ENCODE measurements at places on chromosomes 4 and X.

DNA sequence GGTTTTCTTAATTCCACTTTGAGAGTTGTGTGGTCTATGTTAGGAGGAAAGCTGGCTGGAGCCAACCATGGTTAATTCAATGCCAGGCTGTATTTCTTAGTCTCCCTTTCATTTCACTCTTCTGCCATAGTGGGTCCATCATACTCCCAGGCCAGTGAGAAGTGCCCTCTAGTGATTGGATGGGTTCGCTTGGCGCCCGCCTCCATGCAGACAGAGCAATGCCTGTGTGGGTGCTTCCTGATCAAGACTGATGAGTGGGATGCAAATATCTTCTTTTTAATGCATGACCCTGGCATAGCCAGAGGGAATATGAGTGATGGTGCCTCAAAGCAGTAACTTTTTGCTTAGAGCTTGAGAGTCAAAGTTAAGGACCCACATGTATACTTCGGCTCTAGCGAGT, 6.4 kb downstream of the BMX start:
- DNase-seq, result no peak

- peak; percentile 44 for DNase-seq
Measured at GRCh38 chrX:1673337-1673736, 58.5 kb downstream of the ASMT start.

DNA sequence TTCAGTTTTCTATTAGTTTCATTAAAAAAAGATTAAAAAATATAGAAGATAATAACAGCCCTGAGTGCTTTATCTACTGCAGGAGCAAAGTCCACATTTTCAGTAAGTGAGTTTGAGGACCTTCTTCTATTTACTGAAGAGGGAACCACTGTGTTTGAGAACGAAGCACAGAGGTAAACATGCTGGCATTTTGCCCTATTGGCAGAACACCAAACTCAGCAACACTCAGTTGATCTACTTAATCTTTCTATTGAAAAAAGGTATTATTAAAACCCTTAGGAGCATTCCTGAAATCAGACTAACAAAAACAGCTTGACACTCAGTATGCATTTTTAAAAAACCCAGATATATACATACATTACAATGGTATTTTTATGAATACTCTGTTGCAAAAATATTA, 1496.7 kb downstream of the TECRL start:
- DNase-seq, result peak; percentile 28

GRCh38 chr4:149370785-149371420, 444.7 kb downstream of the IQCM start:
- peak; percentile 65 for DNase-seq

- no peak for DNase-seq
Measured at GRCh38 chrX:47224266-47224895, 5.9 kb downstream of the CDK16 start.

DNA sequence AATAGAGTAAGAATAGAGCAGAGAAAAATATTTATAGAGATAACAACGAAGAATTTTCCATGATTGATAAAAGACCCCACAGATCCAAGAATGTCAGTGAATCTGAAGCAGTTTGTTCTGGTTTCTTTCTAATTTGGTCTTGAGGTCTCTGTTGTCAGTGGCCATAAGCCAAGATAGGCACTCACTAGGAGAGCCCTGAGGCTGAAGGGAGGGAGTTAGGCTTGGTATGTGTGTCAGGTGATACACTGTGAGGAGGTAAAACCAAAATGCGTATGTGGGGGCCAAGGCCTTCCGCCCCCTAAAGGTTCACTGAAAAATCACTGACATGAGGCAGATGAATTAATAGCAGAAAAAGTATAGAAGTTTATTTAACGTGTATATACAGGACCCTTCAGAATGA, 382.3 kb upstream of the HTR2C start:
- DNase-seq, result no peak

- DNase-seq, result no peak
Measured at GRCh38 chrX:110120025-110120424, 117.1 kb downstream of the TMEM164 start.

DNA sequence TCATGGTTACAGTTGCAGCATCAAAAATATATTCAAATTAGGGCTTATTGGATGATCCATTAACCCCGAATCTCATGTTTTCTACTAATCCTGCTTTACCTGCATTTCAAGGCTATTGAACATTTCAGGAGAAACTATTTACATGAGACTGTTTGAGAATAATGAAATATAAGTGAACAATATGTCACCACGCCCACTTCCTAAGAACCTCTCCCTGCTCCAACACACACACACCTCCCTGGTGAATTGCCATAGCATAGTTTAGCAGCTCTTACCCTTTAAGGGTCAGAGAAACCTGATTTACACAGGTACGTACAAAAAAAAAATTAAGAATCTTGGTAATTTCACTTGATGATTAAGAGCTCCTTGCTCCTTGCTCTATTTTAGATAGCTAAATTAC, 113.4 kb downstream of the ANXA5 start:
- DNase-seq, result no peak

GRCh38 chr4:111999801-112000200, 145.5 kb upstream of the FAM241A start:
- no peak for DNase-seq

DNA sequence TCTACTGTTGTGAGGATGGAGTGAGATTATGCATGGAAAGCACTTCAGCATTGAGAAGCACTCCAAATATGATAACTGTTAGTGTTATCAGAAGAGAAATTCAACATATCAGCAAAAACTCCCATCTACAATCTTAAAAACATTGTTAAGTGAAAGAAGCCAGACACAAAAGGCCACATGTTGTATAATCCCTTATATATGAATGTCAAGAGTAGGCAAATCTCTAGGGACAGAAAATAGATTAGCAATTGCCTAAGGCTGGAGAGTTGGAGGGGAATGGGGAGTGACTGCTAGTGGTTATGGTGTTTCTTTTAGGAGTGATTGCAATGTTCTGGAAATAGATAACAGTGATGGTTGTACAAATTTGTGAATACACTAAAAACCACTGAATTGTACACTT, 122.5 kb upstream of the LNX1 start:
- no peak for DNase-seq

GRCh38 chrX:57899064-57899463, 11.2 kb downstream of the ZXDA start:
- DNase-seq, result no peak

DNA sequence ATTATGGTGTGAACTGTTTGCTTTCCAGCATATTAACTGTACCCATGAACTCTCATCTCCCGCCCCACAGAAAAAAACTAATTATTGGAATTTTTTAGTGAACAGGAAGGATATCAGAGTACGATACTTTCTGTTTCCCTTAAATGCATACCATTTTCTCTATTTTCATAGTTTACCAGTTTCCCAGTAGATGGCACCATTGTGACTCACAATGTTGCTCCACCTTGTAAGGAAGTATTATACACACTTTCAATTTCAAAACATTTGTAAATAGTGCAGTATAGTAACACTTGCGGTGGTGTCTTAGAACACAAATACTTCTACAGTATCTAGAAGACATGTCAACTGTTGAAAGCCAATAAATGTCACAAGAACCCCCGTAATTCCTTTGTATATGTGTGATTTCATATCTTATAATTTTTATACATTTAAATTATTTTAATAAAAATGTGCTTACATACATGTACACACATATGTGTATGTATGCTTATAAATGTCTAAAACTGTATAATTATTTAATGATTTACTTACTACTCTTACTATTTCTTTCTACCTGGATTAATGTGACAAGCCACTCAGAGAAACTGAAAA, 167.3 kb downstream of the SLIT2 start:
- DNase-seq, result peak; percentile 51

DNA sequence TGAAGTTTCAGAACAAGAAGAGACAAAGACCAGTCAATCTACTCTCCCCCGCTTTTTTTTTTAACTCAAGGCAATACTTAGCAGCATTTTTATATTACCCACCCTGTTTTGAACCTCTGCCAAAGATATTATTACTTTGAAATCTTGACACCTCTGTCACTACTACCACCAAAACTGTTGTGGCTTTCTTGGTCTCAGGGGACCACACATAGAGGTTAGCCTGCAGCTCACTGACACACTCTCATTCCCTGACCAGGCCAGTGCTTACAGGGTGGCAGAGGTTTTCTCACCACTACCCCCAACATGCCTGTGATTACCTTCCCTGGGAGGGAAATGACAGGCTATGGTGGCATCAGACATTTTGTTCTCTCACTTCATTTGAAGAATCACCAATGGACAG, 137.4 kb upstream of the STIM2 start:
- DNase-seq, result no peak

All from HT-29 (cell line).